Stomach (tissue), 19 donors: ENCODE measurements at places on chromosomes 3 and 15.
A peak's percentile ranks its signal among the peaks of the same experiment; 100 is the strongest.

GRCh38 chr15:91116113-91117067 lies 16.3 kb downstream of the SV2B start:
- no peak for DNase-seq

GRCh38 chr15:62850791-62851291 lies 191.7 kb upstream of the TPM1 start:
- DNase-seq = no peak

DNA sequence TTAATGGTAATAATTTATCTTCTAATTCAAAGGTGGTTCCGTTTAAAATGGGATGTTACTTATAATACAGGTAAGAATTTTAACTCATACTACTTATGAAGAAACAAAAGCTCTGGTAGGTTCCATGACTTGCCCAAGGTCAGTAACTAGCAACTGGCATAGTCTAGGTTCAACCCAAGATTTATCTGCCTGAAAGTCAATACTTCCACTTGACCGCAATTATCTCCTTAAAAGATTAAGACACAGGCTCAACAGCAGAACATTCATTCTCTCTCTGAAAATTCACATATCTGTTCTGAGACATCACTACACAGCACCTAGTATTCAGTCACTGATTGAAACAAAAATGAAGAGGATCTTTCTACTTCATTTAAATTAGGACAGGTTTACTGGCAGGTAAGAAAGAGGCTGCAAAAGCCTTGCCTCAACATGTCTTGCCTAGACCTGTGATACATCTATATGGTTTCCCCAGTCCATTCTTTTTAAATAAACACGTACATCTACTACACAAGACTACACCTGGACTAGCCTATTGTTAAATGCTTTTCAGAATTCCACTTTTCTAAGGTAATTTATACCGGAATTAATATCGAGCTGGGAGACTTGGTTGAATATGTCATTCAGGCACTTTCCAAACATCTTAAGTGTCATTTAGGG lies 1.2 kb downstream of the CSNK1G1 start:
- DNase-seq = no peak

- DNase-seq = no peak
Observed at GRCh38 chr3:38173834-38174418, 8.6 kb downstream of the OXSR1 start.

DNA sequence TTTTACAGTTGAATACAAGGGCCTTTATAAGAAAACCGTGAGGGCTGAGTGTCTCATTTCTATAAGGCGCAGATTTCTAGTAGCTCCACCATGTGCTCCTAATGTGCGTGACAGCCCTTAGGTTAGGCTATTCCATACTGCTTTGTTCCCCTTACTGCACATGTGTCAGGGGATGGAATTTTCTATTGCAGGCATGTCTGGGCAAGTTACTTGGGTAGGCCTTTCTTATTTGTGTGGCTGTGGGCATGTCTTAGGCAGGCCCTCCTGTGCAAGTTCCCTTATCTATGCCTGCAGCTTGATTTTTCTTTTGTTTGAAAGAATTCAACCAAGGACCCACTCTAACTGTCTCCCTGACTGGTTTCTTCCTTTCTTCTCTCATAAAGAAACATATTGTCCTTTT lies 434.2 kb upstream of the CNTN3 start:
- no peak for DNase-seq

DNA sequence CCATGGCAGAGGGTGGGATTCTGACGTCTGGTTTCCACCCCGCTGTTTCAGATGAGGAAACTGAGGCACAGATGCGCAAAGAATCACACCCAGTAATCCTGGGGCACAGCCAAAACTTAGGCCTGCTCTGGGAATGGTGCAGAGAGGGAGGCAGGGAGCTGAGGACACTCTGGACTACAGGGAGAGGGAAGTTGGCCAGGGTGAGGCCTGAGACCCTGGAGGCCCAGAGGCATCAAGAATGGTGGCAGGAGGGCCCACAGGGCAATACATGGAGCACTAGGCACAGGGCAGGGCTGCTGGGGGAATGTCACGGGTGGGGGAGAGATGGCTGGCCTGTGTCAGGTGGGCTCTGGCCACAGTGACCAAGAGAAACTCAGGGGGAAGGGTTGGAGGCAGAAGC lies 63.6 kb downstream of the TLE3 start:
- no peak for DNase-seq

- DNase-seq = peak; percentile 68
Observed at GRCh38 chr15:92091155-92091734, 237.7 kb downstream of the SLCO3A1 start.
